Heart right ventricle (tissue), 16 donors: ENCODE measurements at places on chromosomes 3 and 15. TPM values are rescaled to one million over a fixed set of nuclear protein-coding genes. Genes with fewer than 3 reads are reported as not detected.

Gene ARIH1
- total RNA-seq = 187 TPM

Gene HHLA2
- total RNA-seq = not detected

Gene SRGAP3
- total RNA-seq = 12.9 TPM

Gene TRANK1
- 5.6 TPM for total RNA-seq

Gene LRRIQ4
- total RNA-seq = not detected

Gene NDN
- 37.4 TPM for total RNA-seq

Gene NMNAT3
- total RNA-seq = 12.7 TPM

Gene THRB
- 26.5 TPM for total RNA-seq

Gene RAB6B
- total RNA-seq = 39.2 TPM

Gene IL16
- 13.1 TPM for total RNA-seq

Gene CIDEC
- total RNA-seq = 7.4 TPM

Gene ALS2CL
- 41.6 TPM for total RNA-seq

Gene STRA6
- not detected for total RNA-seq

Gene THBS1
- 115 TPM for total RNA-seq

Gene CELF6
- 1.2 TPM for total RNA-seq

Gene PLA2G4E
- total RNA-seq = not detected

Gene GOLGA8R
- 5.3 TPM for total RNA-seq

Gene RPL32
- 827 TPM for total RNA-seq

Gene KY
- total RNA-seq = 18.8 TPM

Gene STARD9
- total RNA-seq = 6.1 TPM

Gene EFCAB12
- not detected for total RNA-seq

Gene ECE2
- total RNA-seq = not detected

Gene NME9
- total RNA-seq = not detected

Gene SV2B
- total RNA-seq = 2.5 TPM

Gene KCNMB2
- total RNA-seq = 1.5 TPM

Gene KIF15
- 0.17 TPM for total RNA-seq

Gene FSTL1
- 232 TPM for total RNA-seq

Gene COLQ
- total RNA-seq = 13.4 TPM

Gene LYSMD4
- 12.9 TPM for total RNA-seq

Gene SYNPR
- not detected for total RNA-seq

Gene CCDC39
- not detected for total RNA-seq

Gene MASP1
- total RNA-seq = 196 TPM

Gene ANKUB1
- total RNA-seq = not detected

Gene MITF
- 88.9 TPM for total RNA-seq

Gene NR2E3
- 0.26 TPM for total RNA-seq

Gene STX19
- total RNA-seq = 0.28 TPM

Gene A4GNT
- total RNA-seq = not detected

Gene DPPA4
- total RNA-seq = not detected

Gene ADAMTS17
- total RNA-seq = 1.7 TPM

Gene GDPGP1
- total RNA-seq = 13.0 TPM

Gene BLM
- total RNA-seq = 7.4 TPM

Gene SCAANT1
- not detected for total RNA-seq

Gene SAMD7
- not detected for total RNA-seq

Gene CD200R1
- total RNA-seq = 0.45 TPM

Gene ITPKA
- 0.79 TPM for total RNA-seq

Gene ARRDC4
- total RNA-seq = 13.3 TPM

Gene CLDN18
- not detected for total RNA-seq

Gene SAMMSON
- total RNA-seq = not detected

Gene SPESP1
- 3.1 TPM for total RNA-seq

Gene NUSAP1
- total RNA-seq = 0.92 TPM

Gene PLA2G4F
- 0.38 TPM for total RNA-seq

Gene TM4SF18
- 5.9 TPM for total RNA-seq

Gene SH3BP5
- 8.6 TPM for total RNA-seq

Gene TPRG1
- 2.4 TPM for total RNA-seq

Gene IMPG2
- 0.21 TPM for total RNA-seq

Gene GOLGA8J
- total RNA-seq = not detected

Gene ROBO2
- total RNA-seq = not detected

Gene PIF1
- total RNA-seq = 0.22 TPM

Gene HIGD2B
- not detected for total RNA-seq
